ENCODE measurements at places on chromosomes 7 and 10.

- DNase-seq = no peak
Measured at GRCh38 chr7:85159003-85159402, 27.9 kb downstream of the SEMA3D start.

- DNase-seq = no peak
Measured at GRCh38 chr7:16851829-16852228, 30.0 kb downstream of the AGR3 start.

DNA sequence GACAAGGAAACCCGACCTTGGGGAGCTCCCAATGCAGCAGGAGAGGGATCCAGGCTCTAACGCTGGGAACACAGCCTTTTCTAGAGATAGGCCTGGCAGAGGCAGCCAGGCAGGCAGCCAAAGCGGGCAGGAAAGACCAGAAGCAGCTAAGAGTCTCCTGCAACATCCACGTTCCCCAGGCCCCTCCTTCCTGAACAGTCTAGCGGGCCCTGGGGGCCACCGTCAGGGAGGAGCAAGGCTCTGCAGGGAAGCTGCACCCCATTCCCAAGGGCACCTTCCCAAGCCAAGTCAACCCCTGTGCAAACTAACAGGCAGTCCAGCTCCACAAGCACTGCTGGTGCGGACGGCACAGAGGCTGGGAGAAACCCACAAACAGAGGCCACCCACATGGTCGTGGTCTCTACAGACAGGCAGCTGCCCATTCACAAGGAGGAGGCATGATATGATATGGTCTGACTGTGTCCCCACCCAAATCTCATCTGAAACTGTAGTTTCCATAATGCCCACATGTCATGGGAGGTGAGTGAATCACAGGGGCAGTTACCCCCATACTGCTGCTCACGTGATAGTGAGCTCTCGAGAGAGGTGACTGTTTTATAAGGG is 115.7 kb downstream of the MAD1L1 start:
- DNase-seq = no peak

GRCh38 chr10:70432561-70433263 is 8.8 kb downstream of the NODAL start:
- DNase-seq = no peak

- DNase-seq = no peak
Measured at GRCh38 chr7:49523870-49524269, 249.6 kb upstream of the VWC2 start.

- DNase-seq = no peak
Measured at GRCh38 chr10:48448796-48449195, 142.3 kb downstream of the MAPK8 start.

GRCh38 chr7:91264924-91265681 is 870 bp downstream of the FZD1 start:
- no peak for DNase-seq

DNA sequence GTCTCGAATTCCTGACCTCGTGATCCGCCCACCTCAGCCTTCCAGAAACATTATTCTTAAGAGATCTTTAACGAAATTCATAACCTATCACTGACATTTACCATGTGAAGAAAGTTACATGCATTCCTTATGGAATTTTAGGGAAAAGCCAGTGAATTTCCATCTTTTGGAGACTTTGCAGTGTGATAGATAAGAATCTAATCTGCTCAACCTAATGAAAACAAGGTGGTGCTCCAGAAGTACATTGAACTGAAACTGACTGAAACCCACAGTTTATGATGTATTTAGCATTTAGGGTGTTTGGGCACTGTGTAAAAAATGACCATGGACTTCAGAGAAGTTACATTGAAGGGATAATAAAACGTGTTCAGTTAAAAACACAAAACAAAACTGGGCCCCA is 43.6 kb downstream of the SRI start:
- no peak for DNase-seq

GRCh38 chr7:1590476-1590875 is 20.6 kb upstream of the PSMG3 start:
- no peak for DNase-seq

DNA sequence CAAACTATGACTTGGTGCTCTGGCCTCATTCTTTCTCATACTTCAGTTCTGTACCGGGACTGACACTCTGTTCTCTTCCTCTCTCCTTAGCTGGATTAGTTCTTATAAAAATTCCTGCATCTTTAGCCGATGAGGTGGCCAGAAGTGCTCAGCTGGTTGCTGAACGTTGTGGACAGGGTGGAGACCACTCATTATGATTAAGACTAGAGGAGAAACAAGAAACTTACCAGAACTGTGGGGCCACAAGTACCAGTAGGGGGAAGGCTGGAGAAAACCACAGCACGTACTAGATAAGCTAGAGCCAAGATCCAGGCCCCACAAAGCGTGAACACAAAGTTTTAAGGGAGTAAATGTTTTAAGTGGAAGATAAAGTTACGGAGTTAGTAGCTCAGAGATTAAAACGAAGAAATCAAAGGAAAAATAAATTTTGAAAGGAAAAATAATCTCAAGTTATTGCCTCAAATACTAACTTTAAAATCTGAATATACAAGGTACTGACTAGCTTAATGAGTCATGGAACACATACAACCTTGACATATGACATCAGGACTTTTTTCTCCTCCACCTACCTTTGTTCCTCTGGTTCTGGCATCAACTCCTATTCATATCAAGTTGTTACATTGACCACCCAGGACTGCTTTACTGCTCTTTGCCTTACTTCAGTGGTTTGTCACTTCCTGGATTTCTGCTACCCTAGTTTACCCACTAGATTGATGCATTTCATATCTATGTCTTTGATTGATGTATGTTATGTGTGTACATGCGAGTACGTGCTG is 469.0 kb downstream of the TFEC start:
- no peak for DNase-seq
